ENCODE measurements at places on chromosomes 1 and 21.

GRCh38 chr1:201268604-201269151, 14.6 kb upstream of the PKP1 start:
- no peak for DNase-seq

- DNase-seq: no peak
These were observed 64.5 kb upstream of the SLC44A3 start for GRCh38 chr1:94755675-94756074.

DNA sequence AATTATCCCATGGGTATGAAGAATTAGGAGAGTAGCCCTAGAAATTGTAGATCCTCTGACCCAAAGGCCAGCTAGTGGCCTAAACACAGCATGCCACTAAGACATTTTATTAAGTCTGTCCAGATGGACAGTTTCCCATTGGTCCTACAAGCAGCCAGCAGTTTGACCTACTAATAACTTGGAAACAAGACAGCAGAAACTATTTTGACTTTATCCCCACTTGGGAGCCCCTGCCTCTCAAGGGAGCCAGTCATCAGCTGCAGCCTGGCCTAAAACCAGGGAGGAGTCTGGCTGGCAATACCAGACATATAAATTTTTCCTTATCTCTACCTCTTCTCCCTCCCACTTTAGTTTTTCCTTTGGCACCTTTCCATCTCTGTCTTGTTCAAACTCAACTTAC, 222.6 kb upstream of the KCTD3 start:
- no peak for DNase-seq

GRCh38 chr1:19715334-19716203, 50.9 kb downstream of the HTR6 start:
- DNase-seq: peak; percentile 83

GRCh38 chr1:94612525-94613204, 71.1 kb upstream of the F3 start:
- DNase-seq: no peak

- no peak for DNase-seq
These were observed 135.9 kb upstream of the CHRM3 start for GRCh38 chr1:239250353-239251035.

DNA sequence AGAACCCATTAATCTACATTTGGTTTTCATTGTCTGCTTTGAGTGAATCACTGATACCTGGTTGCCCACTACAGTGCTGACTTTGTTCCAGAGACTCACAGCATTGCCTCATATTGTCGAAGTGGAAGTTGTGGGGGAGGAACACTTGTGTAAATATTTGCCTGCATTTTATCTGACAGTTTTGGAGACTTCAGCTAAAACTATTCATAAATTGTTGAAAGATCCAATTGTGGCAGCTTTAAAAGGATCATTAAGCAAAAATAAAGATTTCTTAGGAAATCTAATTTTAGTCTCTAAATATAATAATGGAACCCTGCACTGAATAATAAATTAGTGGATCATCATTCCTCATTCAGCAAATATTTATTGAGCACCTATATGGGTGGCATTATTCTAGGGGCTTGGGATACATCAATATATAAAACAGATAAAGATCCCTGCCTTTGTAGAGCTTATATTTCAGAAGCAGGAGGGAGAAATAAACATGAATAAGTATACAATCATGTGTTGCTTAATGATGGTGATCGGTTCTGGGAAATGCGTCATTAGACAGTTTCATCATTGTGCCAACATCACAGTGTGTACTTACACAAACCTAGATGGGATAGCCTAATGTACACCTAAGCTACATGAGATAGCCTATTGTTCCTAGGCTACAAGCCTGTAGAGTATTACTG, 73.5 kb downstream of the OSBPL9 start:
- no peak for DNase-seq

- no peak for DNase-seq
These were observed 232.5 kb upstream of the TMEM51 start for GRCh38 chr1:14921057-14921456.

- DNase-seq: no peak
These were observed 14.7 kb downstream of the GREM2 start for GRCh38 chr1:240597153-240597745.

DNA sequence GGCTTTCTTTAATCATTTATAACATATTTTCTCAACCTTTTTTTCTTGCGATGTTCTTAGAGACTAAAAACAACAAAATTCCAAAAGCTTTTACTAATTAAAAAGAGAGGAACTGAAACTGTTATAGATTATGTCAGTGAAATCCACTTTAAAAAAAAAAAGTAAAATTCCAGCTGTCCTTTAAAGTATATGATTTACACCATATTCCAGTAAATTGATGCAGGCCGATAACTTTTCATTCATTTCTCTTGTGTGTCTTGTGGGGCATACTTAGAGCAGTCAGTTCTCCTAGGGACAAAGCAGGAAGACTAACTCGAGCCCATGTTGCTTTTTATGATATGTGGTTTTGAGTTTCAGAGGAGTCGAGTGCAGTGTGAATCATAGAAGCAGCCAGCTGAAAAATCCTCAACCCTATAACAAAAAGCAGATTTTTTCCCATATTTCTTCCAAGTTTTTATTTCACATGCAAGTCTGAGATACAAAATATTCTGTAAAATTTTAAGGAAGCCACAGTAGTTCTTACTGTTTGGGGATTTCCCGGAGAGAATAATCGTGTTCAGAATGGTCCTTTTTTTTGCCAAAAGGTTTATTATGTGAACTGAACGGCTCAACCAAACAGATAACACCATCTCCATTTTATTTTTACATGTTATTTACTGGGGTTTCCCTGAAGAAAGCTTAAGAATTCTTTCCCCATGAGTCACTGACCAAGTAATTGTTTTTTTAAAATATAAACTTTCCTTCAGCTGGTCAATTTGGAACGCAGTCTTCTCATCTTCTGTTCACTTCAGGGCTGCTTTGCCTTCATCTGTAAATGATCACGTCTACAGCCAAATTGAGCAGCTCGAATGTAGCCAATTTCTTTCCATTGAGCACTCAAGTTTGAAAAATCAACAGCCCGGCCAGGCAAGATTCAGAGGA, 77.0 kb upstream of the C1orf105 start:
- no peak for DNase-seq

DNA sequence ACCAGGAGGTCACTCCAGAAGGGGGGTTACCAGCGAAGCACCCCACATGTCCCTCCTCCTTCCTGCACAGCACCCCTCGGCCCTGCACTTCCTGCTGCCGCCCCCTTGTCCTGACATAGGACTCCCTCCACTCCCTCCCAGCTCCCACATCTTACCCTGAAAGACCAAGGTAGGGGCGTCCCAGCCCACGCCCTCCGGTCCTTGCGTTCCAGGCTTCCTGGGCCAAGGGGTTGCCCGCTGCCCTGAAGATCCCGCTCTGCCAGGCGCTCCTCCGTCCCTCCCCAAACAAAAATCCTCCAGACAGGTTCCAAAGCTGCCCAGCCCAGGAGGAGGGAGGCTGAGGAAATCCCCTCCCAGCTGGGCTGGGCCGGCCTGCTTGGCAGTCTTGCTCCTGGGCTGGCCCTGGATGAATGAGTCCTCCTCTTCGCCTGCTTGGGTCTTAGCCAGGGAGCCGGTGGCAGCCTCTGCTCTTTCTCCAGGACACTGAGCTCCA, at the start of gene RHBDL2:
RHBDL2 (minus strand) TSS at position 304 of the 493 bp plus-strand sequence. CDS start 22,618 bp downstream, outside the sequence.
- no peak for DNase-seq

GRCh38 chr1:70101231-70101630, 104.1 kb downstream of the LRRC40 start:
- DNase-seq: no peak

Measured in CD4-positive, alpha-beta memory T cell (primary cell).